ENCODE measurements at places on chromosomes 7 and 10.

- DNase-seq, result no peak
These were observed 48.3 kb downstream of the COL17A1 start for GRCh38 chr10:104037261-104037951.

DNA sequence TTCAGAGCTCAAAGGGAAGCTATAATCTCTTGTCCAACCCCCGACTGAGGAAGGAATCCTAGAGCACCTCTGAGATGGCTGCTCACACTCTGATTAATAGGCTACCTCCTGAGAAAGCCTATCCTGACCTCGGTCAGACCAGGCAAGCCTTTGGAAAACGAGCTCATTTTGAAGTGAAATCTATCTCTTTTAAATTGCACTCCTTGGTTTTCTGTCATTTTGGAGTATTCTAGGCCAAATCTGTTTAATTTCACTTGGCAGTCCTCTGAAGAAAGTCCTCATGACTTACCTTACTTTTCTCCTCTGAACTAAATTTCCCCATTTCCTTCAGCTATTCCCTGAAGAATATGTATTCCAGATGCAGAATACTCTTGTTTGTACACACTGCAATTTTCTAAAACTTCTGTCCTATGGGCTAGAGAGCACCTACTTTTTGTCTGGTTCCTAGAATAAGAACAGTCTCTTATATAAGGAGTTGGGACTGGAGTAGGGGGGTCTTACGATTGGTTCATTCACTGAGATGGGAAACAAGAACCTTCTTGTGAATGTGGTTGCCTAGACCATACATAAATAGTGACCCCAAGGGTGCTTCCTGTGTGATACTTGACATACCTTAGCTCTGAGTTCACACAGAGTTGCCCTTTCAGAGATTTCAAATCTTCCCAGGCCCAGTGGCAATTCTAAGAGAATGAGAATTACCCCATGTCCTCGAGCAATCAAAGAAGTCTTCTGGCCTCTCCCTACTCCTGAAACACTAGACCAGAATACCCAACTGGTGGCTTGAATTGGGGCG lies 31.9 kb upstream of the HPS1 start:
- no peak for DNase-seq

GRCh38 chr7:79555571-79555970 lies 102.1 kb upstream of the MAGI2 start:
- DNase-seq, result no peak

DNA sequence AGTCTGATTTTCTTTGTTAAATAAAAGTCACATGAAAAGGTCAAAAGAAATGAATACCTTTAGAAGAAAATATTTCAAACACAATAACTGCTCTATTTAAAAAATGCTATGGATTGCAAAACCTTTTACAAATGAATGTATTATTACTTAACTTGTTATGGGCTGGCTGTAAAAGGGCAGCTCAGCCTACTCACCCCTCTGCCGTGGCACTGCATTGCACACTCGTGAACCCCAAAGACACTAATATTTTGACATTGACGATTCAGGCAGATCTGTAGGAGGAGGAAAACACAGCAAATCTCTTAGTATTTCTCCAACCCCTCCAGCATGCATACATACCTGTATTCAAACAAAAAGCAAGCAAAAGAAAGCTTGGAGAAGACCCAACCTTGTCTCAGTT lies 149.5 kb downstream of the FANK1 start:
- DNase-seq, result no peak

GRCh38 chr10:23200997-23201652 lies 9.0 kb downstream of the PTF1A start:
- no peak for DNase-seq

GRCh38 chr7:94179466-94179865 lies 175.3 kb upstream of the BET1 start:
- DNase-seq, result no peak

DNA sequence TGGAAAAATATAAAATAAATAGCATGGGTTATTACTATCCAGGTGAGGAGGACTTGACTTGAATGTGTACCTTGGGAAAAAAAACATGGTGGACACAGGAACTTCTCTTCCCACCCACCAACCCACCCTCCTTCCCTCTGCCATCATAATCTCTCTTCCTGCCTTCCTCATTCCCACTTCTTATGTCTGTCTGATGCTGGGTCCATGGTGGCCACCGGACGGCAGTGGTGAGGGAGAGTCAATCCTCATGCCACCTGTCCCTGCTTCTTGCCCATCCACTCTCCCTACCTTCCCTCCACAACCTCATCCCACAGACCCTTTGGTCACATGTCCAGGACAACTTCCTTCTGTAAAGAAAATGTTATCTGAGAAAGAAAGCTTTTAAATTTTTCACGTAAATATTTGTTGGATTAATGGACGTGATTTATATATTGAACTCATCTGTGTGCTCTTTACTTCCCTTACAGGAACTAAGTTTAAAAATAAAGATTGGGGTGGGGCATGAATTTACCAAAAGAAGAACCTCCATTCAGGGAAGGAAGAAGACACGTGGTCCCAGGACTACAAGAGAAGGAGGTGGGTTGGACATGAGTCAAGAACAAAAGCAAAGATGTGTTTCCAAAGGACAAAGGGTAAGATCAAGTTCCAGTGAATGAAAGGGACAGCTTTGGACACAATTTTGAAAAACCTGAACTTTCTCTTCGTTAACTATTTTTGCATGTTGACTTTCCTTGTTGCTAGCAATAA lies 104.5 kb downstream of the PIP4K2A start:
- DNase-seq, result no peak

GRCh38 chr10:122086416-122087240 lies 97.7 kb downstream of the TACC2 start:
- DNase-seq, result no peak

DNA sequence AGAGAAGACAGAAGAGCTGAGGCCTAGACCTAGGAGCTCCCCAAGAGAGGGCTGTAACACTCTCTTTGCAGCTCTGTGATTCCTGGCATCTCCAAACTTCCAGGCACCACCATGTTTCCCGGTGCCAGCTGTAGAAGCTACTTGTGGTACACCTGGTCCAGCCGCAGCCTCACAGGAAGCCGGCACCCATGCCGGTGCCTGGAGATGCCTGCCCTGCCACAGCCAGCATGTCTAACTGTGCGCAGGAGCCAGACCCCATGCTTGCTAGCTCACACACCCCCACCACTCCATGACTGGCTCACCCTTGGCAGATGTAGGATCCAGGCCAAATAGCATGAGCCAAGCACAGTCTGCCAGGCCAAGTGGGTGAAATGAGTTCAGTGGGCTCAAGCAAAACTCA lies 211.7 kb upstream of the GNAI1 start:
- DNase-seq, result no peak

GRCh38 chr10:72340510-72341261 lies 14.0 kb downstream of the DNAJB12 start:
- no peak for DNase-seq

- DNase-seq, result no peak
These were observed 7.3 kb upstream of the MNX1 start for GRCh38 chr7:157017603-157018327.

DNA sequence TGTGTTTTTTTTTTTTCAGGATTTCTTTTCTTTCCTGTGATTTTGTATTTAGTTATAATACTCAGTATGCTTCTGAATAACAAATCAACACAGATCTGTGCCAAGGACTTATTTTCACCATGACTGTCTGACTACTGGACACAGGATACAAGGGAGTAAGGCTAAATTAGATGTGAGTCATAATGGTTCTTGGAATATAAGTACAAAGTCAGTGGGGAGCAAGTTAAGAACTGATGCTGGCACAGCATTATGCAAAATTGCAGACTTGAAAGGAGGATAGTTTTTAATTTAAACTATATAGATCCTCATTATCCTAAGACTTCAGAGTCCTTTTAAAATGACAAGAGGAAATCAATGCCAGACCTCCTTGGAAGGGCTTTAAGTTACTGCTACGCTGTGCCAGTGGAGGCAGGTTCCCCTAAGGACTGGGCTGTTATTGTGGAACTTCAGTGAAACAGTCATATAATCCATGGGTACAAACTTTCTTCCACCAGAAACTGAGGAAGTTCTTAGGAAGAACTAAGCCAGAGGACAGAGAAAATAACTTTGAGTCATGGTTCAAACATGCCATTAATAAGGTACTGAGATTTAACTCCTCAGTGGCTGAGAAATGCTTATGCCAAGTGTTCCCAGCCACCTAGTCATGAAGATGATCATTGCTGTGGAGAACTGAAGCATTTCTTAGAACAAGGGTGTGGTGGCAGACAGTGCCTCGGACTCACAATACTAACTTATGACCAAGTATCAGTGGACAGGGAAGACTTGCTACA lies 531.2 kb downstream of the HTR7 start:
- no peak for DNase-seq

GRCh38 chr7:110413038-110413437 lies 677.9 kb upstream of the LRRN3 start:
- no peak for DNase-seq

- DNase-seq, result no peak
These were observed 20.3 kb upstream of the CD36 start for GRCh38 chr7:80618096-80618495.
